DND-41 (cell line): ENCODE measurements at places on chromosomes 12 and 14.

DNA sequence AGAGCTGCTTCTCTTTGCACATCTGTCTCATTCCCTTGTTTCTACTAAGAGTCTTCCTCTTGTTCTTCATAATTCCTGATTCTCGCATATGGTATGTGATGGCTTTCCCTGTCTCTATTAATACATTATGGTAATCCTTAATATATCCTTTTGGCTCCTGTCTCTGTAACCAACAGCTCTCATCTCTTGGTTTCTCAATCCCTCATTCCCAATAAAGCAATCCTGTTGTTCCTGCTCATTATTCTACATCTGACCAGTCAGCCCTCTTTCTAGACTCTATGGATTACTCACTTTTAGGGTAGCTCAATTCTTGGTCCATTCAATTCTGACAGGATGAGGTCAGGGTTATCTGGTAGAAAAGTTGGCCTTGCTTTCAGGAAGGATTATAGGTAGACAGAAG lies 349.9 kb downstream of the LRIG3 start:
- DNase-seq = no peak

- no peak for DNase-seq
Observed at GRCh38 chr12:91868054-91868453, 277.6 kb downstream of the BTG1 start.

- no peak for DNase-seq
Observed at GRCh38 chr14:104594310-104595046, 10.1 kb downstream of the TMEM179 start.

DNA sequence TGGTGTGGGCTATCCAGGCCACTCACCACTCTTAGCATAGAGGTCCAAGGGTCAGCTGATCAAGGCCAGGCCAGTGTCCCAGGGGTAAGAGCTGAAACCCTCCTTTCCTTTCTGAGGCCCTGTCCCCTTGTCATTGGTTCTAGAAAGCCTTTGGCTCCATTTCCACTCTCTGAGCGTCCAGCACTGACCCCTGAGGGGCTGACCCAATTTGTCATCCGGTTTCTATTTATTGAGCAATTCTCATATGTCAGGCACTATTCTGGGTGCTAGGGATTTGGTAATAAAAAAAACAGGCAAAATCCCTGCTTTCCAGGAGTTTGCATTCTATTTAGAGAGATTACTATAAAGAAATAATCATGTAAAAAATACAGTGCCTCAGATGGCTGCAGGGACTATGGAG lies 3.4 kb downstream of the KRT77 start:
- DNase-seq = no peak

GRCh38 chr14:74257078-74257940 lies 18.1 kb downstream of the VSX2 start:
- DNase-seq = peak; percentile 83

GRCh38 chr14:68282479-68283377 lies 463.1 kb downstream of the RAD51B start:
- DNase-seq = peak; percentile 8

DNA sequence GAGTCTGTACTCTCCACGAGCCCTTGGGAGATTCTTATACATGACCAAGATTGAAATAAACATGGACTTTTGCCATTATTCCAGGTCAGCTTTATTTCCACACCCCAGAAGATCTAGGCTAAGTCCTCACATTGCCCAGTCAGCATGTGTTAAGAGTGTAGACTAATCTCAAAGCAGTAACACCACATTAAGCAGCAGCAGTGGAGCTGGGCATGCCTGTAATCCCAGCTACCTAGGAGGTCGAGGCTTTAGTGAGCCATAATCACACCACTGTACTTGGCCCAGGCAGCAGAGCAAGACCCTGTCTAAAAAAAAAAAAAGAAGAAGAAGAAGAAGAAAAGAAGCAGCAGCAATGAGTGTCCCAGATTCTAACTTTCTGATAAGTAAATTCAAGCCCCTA lies 65.5 kb downstream of the C12orf56 start:
- DNase-seq = no peak

- peak; percentile 2 for DNase-seq
Observed at GRCh38 chr14:101187816-101188570, 284.5 kb upstream of the RTL1 start.

GRCh38 chr14:93564918-93565317 lies 134.2 kb downstream of the UNC79 start:
- DNase-seq = no peak

DNA sequence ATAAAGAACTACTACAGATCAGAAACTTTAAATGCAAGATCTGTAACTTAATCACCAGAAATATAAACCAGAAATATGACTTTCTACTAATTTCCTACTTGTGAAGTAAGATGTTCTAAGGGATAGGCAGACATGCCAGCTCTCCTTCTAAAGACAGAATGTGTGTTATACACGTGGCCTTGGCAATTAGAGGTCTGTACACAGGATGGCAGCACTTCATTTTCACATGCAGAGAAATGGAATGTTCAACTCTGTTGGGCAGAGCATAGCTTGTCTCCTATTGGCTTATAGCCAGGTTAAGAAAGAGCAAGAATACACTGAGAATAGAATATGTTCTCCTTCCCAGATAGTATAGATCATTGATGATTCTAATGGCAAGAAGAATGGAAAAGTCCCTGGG lies 403.8 kb downstream of the DAD1 start:
- no peak for DNase-seq

DNA sequence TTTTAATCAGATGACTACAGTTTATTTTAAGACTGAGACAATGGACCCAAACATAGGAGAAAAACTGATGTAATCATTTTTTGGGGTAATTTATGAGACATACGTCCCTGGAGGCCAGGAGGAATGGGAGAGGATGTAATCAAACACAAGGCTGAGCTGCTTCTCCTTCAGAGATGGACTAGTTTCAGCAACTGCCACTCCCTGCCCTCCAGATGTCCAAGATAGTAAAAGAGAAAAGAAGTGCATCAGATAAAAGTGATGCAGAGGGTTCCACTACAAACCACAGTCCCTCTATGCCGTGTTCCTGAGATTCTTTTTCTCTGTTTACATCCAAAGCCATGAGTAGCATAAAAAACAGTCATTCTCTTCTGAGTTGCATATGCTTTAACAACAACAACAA lies 101.1 kb downstream of the DACT1 start:
- DNase-seq = no peak

GRCh38 chr14:52355016-52355431 lies 40.9 kb downstream of the PTGER2 start:
- peak; percentile 37 for DNase-seq

GRCh38 chr12:9144730-9145106 lies 29.0 kb upstream of the A2M start:
- DNase-seq = no peak

GRCh38 chr14:64674829-64675228 lies 29.4 kb upstream of the PLEKHG3 start:
- no peak for DNase-seq

DNA sequence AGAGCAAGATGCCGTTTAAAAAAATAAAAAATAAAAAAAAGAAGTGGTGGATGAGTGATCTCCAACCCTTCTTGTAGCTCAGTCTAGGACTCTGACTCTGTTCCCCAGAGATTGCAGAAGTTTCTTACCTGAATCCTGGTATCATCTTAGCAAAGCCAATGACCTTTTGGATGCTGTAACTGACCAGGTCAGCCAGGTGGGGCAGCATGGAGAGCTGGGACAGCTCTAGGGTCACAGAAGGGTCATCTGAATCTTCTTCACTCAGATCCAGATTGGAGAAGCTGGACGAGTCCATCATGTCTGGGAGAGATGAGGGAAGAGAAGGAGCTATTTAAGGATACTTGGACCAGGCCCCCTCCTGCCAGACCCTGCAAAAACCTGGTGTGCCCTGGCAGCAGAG lies 35.8 kb upstream of the HDAC7 start:
- no peak for DNase-seq

GRCh38 chr12:92784797-92785562 lies 82.2 kb downstream of the PLEKHG7 start:
- peak; percentile 38 for DNase-seq

DNA sequence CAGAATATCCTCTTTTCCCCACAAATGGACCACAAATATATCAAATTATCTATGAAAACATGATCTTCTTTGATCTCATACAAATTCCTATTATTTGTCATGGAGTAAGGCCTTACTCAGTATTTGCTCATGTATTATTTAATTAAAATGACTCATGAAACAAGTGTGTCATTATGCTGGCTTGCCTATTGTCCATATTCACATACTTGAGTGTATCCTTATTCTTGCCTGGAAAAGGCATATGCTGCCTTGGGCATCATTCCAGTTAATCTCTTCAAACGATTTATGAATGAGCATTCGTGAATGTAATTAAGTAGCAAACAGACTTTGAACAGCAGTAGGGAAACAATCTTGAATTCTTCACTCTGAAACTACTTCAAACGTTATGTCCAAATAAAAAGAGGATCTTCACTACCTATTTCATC lies 22.6 kb upstream of the SNRPF start:
- no peak for DNase-seq

DNA sequence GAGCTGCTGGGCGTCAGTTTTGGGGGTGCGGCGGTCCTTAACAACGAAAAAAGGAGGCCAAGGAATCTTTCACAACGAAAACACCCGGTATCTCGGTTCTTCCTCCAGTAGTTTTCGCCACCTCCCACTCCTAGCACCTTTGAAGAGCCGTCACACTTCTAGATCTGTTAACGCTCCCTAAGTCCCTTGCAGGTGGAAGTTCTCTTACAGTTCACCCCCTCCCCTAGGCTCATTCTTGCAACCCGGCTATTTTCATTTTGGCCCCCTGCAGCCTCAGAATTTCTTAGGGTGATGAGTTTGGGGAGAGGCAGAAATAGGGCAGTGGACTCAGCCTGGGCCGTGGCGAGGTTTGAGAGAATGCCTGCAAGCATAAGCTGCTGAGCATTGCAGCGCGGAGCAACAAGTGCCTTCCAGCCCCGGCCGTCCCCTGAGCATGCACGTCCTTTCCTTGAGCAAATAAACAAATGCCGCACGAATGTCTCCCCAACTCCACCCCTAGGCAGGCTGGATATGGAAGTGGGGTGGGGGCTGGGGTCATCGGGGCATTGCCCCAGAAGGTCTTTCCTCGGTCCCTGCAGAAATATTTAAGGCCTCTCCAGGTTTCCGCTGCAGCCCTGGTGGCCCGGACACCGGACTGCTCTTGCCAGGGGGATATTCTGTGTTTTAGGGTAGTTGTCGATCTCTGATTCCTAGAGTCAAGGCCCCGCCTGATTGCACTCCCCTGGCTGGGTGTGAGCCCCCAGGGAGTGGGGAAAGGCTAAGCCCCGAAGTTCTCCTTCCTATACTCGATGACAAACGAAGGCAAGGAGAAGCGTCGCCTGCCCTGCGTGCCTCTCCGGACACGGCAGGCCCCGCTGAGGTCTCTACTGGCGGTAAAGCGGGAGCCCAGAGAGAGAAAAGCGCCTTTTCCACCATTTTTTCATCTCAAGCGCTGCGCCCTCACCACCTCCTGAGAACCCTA lies 1.6 kb downstream of the RFX4 start:
- no peak for DNase-seq

DNA sequence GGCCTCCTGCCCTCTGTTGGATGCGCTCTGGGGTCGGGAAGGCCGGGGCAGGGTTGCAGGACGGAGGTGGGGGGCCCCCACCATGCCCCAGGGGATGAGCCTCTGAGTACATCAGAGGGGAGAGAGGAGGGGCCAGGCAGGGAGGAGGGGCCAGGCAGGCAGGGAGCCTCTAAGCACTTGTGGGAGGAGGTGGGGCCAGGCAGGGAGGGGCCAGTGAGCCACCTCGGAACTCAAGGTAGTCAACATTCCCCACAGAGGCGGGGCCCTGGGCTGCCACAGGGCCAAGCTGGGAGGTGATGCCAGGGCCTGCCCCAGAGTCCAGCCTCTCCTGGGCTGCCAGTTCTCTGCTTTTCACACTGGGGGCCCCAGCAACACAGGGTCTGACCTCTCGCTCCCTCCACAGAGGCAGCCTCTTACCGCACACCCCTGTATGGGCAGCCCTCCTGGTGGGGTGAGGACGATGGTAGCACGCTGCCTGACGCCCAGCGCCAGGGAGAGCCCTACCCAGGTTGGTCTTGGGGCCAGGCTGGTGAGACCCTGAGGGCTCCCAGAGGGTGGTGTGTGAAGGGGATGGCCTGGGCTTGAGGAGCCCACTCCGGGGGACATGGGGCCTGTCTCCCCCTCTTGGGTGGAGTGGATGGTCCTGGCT lies 17.4 kb downstream of the CEP170B start:
- DNase-seq = peak; percentile 41

DNA sequence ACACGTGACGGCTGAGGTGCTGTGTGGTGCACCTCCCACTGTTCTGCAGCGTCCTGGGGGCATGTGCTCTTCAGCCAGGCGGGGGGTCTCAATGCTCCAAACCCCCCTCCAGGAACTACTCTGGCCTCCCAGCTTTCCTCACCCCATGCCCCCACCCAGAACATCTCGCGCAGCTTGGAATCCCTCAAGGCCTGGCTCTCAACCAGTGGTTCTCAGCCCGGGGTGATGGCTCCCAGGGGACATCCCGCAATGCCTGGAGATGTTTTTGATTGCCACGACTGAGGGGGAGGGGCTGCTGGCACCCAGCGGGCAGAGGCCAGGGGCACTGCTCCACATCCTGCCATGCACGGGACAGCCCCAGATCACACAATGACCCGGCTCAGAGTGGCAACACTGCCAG lies 78.9 kb upstream of the DICER1 start:
- no peak for DNase-seq

DNA sequence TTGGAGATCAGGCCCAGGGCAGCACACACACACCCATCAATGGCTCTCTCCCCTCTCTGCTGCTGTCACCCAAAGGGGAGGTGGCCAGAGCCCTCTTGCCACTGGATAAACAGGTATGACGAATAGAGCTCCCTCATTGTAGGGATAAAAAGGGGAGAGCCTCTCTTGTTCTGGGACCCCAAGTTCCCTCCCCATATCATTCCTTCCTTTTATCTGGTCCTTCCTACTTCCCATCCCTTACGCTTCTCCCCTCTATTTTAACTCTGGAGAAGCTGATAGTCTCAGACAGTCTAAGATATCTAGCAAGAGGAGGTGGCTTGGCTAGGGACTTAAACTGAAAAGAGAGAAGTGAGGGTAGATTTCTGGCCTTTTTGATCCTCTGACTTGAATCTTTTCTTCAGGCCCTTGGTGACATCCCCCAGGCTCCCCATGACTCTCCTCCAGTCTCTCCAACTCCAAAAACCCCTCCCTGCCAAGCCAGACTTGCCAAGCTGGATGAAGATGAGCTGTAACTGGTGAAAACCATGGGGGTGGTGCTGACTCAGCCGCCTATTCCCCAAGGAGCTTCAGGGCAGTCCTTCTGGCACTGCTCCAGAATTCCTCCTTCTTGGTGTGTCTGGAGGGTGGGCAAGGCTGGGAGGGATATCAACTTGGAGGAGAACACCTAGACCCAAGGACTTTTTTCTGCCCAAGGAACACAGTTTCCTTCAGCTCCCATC lies 5.3 kb downstream of the ARHGEF25 start:
- no peak for DNase-seq

GRCh38 chr12:122449317-122449716 lies 26.8 kb upstream of the CLIP1 start:
- DNase-seq = no peak

DNA sequence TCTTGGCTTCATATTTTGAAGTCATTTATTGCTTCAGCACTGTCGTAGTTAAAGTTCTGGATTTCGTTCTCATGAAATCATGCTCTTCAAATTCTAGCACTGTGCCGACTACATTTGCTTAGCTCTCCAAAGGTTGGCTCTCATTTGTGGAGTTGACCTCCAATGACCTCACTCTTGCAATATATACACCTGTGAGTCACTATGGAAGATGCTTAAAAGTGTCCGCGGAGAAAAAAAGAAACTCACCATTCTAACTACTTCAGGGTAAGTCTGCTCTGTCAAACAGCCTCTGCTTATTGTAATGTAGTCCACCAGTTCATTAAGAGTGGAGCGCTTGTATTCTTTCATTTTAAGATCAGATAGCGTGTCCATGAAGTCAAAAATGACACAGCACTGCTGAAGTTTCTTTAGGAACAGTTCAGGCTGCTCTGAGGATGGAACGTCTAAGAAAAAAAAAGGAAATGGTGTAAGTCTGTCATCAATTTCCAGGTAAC lies 89.7 kb downstream of the PPP2R5E start:
- DNase-seq = no peak
